Stimulated activated CD4-positive, alpha-beta T cell treated with anti-CD3 and anti-CD28 coated beads, Interleukin-2, amount 100 ng/mL, for 24 hours (primary cell): ENCODE measurements at places on chromosomes 1 and 21.

- no peak for DNase-seq
Observed at GRCh38 chr1:64093941-64094340, 109.5 kb upstream of the UBE2U start.

- no peak for DNase-seq
Observed at GRCh38 chr1:235262539-235262938, 65.4 kb downstream of the ARID4B start.

DNA sequence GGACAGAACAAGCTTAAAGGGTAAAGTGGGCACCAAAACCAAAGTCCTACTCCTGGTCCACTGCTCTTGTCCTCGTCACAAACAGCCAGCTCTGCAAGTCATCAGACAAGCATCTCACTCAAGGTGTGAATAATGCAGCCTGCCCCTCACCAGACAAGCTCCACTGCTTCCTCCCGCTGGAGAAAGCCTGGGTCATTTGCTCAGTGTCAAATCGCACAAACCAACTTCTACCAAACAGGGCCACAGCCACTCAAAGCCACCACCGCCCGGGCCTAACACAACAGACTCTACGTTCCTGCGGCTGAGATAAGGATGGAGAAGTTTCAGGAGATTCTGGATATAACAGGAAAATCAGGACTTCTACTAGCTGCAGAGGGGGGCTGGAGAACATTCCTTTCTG lies 3.3 kb downstream of the SSBP3 start:
- no peak for DNase-seq

GRCh38 chr21:24890021-24890420 lies 717.3 kb downstream of the MRPL39 start:
- no peak for DNase-seq

DNA sequence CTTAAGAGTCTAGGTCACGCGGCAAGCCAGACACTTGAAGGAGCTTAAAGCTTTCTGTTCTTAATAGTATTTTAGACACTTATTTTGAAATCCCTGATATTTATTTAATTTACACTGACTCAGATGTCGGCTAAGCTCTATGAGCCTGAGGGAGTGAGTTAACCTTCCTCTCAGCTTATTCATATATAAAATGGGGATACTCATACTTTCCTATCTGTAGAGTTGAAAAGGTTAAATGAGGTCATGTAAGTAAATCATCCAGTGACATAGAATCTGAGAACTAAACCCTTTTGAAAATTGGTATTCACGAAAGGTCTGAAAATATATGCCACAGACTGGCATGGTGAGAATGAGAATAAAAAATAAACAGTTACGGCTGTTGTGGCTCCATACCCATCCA lies 1.4 kb upstream of the GPR161 start:
- DNase-seq = no peak

DNA sequence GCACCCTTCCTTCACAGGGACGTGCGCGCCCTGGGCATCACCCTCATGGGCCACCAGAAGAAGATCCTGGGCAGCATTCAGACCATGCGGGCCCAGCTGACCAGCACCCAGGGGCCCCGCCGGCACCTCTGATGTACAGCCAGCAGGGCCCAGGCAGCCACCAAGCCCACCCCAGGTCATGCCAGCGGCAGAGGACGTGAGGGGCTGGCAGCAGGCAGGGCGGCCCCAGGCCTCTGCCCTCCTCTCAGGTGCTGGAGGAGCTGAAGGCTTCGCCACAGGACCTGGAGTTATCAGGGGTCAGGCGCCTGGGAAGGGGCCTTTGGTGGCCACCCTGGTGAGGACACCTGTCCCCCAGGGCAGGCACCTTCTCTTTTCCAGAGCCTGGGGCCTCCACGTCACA lies 34.8 kb upstream of the C1QA start:
- DNase-seq = no peak
